Kasumi-1 (cell line): ENCODE measurements at places on chromosomes 4 and X.

GRCh38 chrX:11952176-11952720 is 186.0 kb upstream of the FRMPD4 start:
- DNase-seq, result no peak

DNA sequence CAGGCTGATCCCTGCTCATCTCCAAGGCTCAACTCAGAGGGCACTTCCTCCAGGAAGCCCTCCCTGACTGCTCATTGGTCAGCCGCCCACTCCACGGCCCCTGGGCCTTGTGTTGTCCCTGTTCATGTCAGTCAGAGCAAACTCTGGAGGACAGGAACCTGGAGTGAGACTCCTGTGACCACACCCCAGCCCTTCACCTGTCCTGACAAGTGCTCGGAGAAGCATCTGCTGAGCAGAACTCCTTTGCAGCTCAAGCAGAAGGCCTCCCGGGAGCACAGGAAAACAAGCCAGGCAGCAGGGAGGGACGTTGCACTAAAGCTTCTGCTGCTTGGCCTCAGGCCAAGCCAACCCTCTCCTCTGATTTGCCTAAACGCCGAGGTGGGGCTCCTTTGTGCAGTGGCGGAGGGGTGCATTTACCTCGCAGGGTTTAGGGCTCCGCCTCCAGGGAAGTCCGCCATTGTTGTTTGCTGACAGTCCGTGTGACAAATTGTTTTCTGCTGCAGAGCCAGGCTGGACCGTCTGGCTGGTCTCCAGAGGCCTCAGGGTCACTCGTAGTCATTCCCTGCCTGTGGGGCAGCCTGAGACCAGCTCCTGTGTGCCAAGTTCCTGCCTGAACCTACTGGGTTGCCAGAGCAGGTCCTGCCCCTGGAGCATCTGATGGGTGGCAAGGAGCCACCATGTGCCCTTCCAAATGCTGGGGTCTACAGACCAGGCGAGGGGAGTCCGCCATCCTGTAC is 61.8 kb downstream of the C4orf50 start:
- no peak for DNase-seq

- no peak for DNase-seq
Observed at GRCh38 chr4:10656988-10657387, 27.6 kb downstream of the CLNK start.

DNA sequence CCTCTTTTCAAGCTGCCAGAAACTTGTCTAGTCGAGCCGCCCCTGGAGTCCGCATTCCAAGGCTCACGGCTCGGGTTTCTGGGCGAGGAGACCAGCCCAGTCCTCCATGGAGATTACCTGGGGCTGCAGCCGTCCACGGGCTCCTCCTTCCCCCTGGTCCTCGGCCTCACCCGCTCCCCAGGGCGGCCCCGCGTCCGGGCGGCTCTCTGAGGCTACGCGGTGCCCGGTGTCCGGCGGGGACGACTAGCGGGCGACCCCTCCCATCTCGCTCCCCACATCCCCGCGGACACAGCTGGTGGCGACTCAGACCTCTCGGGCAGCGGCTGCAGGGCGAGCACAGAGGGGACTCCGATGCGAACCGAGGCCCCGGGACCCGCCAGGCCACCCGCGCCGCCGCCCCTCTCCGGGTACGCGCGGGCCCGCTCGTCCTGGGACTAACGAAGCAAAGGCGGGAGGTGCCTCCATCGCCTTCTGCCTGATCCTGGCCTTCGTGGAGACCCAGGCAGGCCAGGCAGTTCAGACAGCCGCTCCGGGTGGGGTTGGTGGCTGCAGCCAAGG is 159.4 kb downstream of the TRAM1L1 start:
- DNase-seq, result no peak

DNA sequence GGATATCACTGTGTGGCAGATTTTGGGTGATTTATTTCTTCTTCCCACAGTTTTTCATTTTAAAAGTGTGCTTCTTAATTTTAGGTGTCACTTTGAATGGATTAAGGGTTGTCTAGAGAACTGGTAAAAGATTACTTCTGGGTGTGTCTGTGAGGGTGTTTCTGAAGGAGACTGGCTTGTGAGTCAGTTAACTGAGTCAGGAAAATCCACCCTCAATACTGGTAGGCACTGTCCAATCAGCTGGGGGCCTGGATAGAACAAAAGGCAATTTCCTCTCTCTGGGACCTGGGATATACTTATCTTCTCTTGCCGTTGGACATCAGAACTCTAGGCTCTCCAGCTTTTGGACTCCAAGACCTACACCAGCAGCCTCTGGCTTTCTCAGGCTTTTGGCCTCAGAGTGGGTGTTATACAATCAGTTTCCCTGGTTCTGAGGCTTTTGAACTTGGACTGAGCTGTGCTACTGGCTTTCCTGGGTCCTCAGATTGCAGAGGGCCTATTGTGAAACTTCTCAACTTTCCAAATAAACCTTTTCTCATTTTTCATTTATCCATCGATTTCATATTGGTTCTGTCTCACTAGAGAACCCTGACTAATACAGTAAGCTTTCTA is 413.1 kb downstream of the GBA3 start:
- no peak for DNase-seq

GRCh38 chrX:1909419-1910206 is 294.8 kb downstream of the ASMT start:
- DNase-seq, result peak; percentile 18

- no peak for DNase-seq
Observed at GRCh38 chr4:1207157-1207470, 34.7 kb upstream of the SPON2 start.

GRCh38 chr4:183318656-183319055 is 1.4 kb downstream of the CLDN22 start:
- no peak for DNase-seq

- peak; percentile 19 for DNase-seq
Observed at GRCh38 chr4:77197831-77198230, 40.8 kb downstream of the CCNG2 start.
